ENCODE measurements at places on chromosomes 6 and 20.

- DNase-seq, result no peak
Measured at GRCh38 chr6:16760516-16761470, at the start of gene ATXN1. Gene ATXN1, minus strand, starts transcription at chr6:16761460.

- DNase-seq, result no peak
Measured at GRCh38 chr6:150204705-150205472, 62.0 kb downstream of the PPP1R14C start.

GRCh38 chr20:23536328-23536974, 31.8 kb downstream of the CST9L start:
- DNase-seq, result no peak

DNA sequence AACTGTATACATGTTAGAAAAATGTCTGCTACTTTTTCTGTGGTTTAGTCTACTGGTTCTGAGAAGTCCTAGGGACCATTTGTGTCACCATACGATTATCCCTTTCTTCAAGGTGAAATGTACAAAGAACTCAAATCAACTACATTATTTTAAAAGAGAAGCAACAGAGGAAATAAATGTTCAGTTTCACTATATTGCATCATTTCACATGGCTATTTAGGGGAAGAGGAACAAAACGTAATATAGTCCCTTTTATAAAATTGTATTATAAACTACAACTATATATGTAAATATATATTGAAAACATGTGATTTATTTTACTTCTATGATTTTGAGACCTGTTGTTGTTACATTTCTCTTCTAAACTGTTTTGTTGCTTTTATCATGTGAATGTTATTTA, 1308.0 kb downstream of the EPHA7 start:
- no peak for DNase-seq

DNA sequence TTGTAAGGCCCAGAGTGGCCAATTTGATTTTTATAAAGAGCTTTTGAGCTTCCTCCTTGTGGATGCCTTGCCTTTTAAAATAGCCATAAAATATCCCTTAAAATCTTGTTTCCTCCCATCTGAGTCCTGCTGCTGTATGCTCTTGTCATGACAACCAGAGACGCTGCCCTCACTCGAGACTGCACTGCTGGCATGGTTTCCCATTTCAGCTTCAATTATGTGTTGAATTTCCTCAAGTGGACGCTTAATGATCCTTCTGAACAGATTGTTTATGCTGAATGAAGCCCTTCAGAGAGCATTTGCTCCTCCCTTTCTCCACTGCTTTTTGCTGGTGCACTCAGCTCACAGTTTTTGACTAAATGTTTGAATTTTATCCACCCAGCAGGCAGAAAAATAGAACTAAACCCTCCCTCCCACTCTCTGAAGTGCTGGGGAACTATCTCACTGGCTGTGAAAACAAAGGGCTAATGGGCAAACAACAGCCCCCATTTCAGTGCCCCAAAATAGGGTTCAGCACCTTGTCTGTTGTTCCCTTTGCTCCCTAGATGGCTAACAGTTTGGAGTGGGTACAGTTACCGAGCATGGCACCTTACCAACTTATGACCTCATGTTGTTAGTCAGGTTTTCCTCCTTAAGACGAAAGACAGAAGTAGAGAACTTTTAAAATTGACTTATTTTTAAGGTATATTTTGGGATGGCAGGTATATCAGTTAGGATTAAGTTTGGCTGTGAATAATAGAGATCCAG, 45.5 kb upstream of the RNF8 start:
- no peak for DNase-seq

GRCh38 chr6:119172824-119173223, 94.4 kb upstream of the FAM184A start:
- DNase-seq, result no peak

DNA sequence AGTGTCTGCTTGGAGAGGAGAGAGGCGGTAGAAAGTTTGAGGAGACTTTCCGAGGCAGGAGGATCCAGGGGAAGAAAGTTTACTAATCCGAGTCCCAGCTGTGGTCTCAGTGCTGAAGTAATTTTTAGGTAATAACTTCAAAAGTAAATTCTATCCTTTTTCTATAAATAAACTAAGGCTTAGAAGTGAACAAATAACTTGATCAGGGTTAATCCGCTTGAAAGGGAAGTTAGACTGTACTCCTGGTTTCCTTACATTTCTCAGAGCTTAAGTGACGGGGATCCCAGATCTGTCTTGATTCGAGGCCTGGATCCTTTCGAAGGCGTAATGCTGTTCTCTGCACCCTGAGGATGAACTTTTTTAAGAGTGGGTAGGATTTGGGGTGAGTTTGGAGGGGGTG, 2.6 kb downstream of the STK35 start:
- DNase-seq, result no peak

- no peak for DNase-seq
Measured at GRCh38 chr20:4051413-4052138, 36.2 kb upstream of the RNF24 start.

DNA sequence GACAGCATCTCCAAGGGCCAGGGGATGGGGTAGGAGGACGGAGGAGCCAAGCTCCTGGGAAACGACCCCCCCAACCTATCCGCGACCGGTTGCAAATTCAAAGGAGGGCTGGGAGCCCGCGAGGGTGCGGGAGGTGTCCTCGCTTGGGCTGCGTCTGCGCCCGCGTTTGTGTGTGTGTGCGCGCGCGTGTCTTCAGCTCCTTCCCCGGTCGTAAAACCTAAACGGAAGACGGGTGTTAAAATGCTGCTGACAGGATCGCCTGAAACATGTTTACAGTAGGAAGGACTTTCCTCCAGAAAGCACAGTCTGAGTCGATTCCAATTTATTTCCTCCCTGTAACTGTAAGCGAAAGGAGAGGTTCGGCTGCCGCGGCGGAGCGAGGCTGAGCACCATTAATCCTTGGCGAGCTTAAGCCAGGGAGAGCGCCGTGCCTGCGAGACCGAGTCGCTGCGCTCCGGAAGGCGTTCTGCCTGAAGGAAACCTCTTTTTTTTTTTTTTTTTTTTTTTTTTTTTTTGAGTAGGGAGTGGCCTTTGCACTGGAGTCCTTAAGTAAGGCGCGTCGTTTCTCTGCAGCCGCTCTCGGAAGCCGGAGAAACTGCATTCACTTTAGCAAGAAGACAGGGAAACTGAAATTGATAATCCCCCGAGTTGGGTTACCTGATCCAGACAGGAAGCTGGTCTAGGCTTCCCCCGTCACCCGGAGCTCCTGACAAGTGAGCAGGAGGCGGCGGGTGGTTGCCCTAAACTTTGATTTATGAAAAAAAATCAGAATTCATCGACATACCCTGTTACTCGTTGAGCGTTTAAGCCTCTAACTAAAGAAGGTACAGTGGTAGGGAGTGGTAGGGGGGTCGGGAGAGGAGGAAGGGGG, 4.8 kb upstream of the SOX4 start:
- DNase-seq, result no peak

DNA sequence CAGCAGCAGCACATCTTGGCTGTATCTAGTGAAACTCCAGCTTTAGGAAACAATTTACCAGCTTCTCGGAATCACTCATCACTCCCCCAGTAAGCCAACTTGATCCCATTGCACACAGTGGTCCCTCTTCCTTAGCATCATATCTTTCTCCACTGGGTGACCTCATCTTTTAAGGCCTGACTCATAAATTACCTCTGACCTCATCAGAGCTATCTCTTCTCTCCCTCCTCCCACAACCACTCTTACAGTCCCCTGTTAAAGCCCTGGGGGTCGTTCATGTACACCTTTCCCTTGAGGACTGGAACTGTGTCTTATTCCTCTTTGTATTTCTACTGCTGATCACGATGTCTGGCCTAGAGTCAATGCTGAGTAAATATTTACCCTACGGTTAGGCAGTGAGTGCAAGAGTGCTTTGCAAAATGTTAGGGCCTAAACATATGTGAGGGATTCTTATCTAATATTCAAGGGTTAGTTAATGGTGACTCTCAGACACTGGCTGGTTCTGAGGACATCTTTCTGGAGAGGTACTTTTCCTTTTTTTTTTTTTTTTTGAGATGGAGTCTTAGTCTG, 187.2 kb downstream of the LRFN2 start:
- no peak for DNase-seq

- DNase-seq, result no peak
Measured at GRCh38 chr20:38195521-38195920, 30.5 kb upstream of the TGM2 start.

DNA sequence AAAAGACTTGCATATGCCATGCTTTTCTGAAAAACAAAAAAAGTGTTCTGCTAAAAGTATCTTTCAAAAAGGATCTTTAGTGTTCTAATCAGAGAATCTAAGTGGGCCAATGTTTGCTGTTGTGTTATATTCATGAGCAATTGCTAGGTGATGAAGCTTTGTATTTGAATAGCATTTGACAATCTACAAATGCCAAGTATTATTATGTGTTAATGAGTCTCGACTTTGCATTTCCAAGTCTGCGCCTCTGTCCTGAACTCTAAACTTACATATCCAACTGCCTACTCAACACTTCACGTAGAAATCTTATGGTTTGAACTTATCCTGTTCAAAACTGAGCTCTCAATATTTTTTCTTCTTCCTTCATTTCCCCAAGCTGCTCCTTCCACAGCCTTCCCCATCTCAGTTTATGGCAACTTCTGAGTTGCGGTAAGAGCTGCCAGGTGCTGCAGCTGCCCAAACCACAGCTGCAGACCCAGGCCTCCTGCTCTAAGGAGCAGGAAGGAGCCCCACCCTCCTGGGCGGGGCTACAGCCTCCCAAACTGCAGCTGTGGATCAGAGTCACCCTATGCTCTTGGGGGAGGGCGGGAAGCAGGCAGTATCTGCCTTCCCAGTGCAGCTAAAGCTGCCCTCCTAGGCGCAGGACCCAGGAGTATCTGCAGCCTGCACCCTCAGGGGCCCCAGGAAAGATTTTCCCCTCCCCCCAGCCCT, 16.7 kb upstream of the MAK start:
- no peak for DNase-seq

- no peak for DNase-seq
Measured at GRCh38 chr20:10618611-10619245, 55.1 kb downstream of the JAG1 start.

- DNase-seq, result no peak
Measured at GRCh38 chr6:107805504-107805903, 18.6 kb downstream of the SCML4 start.

DNA sequence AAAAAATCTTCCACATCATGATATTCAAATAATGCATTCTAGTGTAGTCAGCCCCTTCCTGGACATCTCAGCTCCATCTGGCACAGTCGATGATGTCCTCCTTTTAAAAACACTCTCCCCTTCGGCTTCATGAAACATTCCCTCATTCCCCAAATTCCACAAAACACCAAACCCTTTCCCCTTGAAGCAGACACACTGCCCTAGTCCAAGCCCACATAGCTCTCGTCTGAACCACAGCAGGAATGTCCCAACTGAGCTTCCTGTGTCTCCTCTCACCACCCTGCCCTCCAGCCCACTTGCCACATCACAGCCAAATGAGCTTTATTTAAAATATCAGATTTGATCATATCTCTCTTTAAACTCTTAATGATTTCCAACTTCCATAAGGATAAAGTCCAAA, 106.4 kb upstream of the CARMIL1 start:
- no peak for DNase-seq
